ENCODE measurements at places on chromosomes 7 and 10.

DNA sequence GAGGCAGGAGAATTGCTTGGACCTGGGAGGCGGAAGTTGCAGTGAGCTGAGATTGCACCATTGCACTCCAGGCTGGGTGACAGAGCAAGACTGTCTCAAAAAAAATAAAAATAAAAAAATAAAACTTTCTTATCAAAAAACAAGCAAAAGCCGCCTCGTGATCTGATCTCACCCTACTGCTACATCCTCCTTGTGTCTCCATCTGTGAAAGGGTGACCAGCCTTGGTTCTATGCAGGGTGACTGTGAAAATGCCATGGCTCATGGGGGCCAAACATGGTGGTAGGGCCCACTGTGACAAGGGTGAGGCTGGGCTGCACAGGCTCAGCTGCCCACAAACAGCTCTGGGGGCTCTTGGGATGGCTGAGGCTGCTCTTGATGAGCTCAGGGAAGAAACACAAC is 968 bp upstream of the OPN4 start:
- DNase-seq = no peak

DNA sequence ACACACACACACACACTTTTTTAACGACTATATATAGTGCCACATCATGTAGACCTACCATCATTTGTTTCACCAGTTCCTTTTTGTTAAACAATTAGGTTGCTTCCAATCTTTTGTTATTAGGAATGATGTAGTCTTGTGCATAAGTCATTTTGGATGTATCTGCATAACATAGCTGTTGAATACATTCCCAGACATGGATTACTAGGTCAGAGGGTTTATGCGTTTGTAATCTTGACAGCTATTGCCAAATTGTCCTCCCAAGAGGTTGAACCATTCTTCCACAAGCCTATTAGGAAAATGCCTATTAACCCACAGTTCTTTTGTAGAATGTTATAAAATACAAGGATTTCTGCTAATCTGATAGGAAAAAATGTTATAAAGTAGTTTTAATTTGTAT is 87.3 kb downstream of the PALS2 start:
- no peak for DNase-seq

GRCh38 chr10:69728335-69728870 is 73.3 kb upstream of the COL13A1 start:
- no peak for DNase-seq

DNA sequence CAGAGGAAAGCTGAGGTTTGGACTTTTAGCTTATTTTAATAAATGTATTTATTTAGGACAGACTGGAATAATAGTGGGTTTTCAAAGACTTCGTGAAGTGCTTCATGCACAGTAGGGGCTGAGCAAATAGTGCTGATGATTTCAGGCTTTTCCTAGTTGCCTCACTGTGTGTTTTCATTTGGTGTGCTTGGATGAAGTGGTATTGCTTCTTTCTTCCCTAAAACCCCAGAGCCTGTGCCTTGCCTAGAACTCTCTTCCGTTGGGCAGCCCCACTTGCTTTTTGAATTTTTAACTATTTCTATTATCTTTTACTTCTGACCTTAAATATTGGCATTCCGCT is 49.6 kb downstream of the ARID5B start:
- DNase-seq = no peak

All from large intestine (tissue), 12 donors.